HuH-7.5 (cell line): ENCODE measurements at places on chromosomes 3 and 15.
A peak's percentile ranks its signal among the peaks of the same experiment; 100 is the strongest.

DNA sequence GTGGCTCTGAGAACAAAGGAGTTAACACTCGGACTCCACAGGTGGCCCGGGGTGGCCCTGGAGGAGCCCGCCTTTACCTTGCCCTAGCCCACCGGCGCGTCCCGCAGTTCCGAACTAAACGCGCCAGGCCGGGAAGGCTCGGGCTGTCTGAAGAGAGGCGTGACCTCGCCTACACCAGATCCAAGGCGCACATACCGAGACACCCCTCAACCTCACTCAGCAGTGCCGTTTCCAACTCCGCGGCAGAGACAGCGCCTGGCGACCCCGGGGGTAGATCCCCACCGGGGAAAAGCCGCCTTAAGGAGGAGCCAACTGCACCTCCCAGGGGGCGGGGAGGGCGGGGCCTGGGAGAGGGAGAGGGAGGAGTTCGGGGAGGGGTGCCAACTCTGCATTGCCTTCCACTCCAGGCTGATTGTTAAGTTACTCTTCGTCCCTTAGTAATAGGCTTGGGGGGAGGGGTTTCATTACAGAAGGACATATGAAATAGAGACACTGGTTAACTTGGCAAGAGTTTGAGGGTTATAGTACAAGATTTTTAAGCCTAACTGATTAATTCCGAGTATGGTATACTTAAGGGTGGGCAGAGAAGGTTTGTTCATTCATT, at the start of gene DLG1:
Gene DLG1 (minus strand): TSS at position 272 of the 604 bp plus-strand sequence. CDS start 1,408 bp downstream, outside the sequence.
- peak; percentile 79 for DNase-seq

DNA sequence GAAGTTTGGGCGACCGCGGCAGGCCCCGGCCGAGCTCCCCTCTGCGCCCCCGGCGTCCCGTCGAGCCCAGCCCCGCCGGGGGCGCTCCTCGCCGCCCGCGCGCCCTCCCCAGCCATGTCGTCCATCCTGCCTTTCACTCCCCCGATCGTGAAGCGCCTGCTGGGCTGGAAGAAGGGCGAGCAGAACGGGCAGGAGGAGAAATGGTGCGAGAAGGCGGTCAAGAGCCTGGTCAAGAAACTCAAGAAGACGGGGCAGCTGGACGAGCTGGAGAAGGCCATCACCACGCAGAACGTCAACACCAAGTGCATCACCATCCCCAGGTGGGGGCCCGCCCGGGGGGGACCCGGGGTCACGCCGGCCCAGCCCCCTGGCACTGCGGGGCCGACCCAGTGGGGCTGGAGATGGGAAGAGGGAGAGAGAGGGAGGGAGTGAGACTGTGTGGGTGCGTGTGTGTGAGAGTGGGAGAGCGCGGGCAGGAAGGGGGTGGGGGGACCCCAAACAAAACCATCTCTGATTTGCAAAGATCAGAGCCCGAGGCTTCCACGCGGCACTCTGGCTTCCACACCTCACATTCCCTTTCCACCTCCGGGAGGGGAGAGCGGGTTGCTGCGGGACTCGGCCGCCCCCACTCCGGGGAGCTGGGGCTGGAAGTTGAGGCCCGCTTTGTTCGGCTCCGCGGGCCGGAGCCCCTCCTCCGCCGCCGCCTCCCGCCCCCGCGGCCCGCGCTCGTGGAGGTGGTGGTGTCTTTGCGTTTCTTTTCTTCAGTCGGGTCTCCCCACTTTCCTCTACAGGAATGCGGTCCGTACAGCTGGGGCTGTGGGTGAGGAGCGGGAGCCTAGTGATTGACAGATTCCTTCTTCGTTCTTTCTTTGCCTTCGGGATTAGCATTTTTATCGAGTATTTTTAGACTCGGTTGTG, 898 bp downstream of the SMAD3 start:
- DNase-seq, result peak; percentile 52

GRCh38 chr3:128515967-128516366, 23.0 kb upstream of the GATA2 start:
- DNase-seq, result no peak

DNA sequence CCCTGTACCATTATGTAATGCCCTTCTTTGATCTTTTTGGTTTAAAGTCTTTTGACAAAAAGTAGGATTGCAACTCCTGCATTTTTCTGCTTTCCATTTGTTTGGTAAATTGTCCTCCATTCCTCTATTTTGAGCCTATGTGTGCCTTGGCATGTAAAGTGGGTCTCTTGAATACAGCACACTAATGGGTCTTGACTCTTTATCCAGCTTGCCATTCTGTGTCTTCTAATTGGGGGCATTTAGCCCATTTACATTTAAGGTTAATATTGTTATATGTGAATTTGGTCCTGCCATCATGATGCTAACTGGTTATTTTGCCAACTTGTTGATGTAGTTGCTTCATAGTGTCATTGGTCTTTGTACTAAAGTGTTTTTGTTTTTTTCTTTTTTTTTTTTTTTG, 32.4 kb downstream of the CMC1 start:
- no peak for DNase-seq

DNA sequence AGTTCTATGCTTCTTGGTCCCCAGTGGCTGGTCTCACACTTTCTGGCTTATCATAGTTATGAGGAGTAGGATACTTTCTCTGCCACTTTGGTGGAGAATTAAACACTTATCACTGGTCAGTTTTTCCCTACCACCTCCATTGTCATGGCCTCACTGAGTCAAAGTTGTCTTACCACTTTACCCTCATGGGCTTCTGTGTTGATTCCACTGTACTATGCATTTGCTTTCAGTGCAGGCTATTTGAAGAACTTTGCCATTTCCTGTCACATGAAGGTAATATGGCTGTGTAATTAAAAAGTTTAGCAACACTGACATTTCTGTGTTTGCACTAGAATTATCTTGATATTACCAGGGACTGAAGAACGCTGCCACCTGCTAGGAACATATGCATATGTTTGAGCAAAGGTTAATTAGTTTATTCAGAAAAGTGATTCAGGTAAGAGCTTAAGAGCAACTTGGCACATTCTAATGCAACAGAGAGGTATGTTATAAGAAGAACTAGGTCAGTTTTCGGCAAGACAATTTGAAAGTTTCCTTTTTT, 377.3 kb downstream of the PDCD6IP start:
- no peak for DNase-seq

GRCh38 chr3:142998439-142998838, 2.9 kb upstream of the U2SURP start:
- DNase-seq, result no peak

- DNase-seq, result peak; percentile 51
Measured at GRCh38 chr3:53846134-53846850, at the start of the genes CHDH and IL17RB. Gene CHDH, minus strand, starts transcription at chr3:53846419. Its CDS starts 22,411 bp downstream, at chr3:53824008. Gene IL17RB, plus strand, starts transcription at chr3:53846568. Its CDS starts 21 bp downstream, at chr3:53846589.

GRCh38 chr3:49609314-49609713, 55.0 kb downstream of the BSN start:
- DNase-seq, result no peak

- no peak for DNase-seq
Measured at GRCh38 chr3:127715532-127715931, 42.8 kb downstream of the ABTB1 start.

DNA sequence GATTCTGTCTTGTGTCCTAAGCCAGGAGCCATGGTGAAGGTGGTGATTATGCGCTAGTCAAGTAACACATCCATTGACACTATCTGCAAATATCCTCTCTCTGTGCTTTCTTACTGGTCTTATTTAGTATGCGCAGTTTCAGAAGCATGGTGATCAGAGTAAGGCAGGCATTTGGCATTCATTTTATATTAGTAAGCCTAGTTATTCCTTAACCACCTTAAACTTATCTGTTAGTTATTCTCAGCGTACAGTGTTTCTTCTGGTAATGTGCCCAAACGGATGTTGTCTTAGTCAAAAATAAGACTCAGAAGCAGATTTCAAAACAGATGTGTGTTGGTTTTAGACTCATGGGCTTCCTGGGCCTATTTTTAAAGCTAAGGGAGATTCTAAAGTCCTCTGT, 329.2 kb downstream of the GRM7 start:
- no peak for DNase-seq

DNA sequence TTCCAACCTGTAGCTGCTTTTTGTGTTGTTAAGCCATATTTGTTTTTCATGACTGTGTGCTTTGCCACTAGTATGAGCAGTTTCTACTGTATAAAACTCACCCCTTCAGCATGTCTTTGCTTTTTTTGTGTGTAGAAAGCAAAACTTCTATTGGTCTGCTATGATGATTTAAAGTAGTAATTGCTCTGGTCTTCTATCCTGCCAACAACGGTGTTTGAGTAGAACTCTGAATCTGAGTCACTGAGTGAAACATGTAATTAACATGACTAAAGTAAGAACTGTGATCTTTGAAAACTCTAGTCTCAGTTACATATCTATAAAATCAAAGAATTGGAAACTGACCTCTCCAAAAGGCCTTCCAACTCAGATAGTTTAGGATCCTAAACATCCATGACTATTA, 133.6 kb downstream of the TPRG1 start:
- no peak for DNase-seq

- no peak for DNase-seq
Measured at GRCh38 chr3:13235079-13235478, 161.8 kb upstream of the IQSEC1 start.

GRCh38 chr3:146345900-146346299, 95.0 kb upstream of the PLSCR4 start:
- DNase-seq, result no peak

DNA sequence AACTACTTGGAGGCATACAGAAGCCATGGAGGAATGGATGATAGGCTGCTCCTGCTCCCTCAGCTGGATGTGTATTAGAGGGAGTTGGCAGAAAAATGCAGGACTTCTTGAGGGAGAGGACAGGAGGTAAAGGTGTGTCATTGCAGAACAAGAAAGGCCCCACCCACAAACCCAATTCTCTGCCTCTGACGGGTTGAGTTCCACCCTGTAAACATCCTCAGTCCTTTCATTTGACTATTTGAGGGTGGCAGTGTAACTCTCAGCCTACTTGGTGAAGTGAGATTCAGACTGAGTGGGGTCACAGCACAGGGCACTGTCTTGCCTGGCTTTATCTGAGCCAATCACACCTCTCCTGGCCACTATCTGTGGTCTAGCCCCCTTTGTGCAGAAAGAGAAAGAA, at the start of gene TPRG1:
Gene TPRG1 (plus strand): TSS at position 265 of the 400 bp plus-strand sequence. CDS start 35,414 bp downstream, outside the sequence.
- no peak for DNase-seq

DNA sequence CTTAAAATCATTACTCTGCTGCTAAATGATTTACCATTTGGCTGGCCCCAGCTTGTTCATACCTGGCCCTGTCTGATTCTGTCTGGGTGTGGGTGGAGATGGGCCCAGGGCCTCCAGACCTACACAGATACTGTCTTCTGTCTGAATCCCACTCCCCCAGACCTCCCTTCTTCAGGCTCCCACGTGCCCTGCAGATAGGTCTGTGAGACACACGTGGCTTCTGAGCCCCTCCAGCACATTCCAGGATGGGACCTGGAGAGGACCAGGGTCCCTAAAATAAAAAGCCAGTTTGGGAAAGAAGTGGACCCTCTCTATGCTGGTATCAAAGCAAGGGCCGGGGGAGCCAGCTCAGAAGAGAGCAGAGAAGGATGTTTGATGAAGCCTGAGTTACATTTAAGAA, 14.6 kb upstream of the CEMIP start:
- DNase-seq, result no peak

- DNase-seq, result no peak
Measured at GRCh38 chr3:172536993-172537419, 13.8 kb upstream of the TNFSF10 start.

GRCh38 chr3:186193534-186194450, 84.9 kb upstream of the ETV5 start:
- no peak for DNase-seq

GRCh38 chr3:2810723-2811122, 299.5 kb downstream of the IL5RA start:
- peak; percentile 12 for DNase-seq

DNA sequence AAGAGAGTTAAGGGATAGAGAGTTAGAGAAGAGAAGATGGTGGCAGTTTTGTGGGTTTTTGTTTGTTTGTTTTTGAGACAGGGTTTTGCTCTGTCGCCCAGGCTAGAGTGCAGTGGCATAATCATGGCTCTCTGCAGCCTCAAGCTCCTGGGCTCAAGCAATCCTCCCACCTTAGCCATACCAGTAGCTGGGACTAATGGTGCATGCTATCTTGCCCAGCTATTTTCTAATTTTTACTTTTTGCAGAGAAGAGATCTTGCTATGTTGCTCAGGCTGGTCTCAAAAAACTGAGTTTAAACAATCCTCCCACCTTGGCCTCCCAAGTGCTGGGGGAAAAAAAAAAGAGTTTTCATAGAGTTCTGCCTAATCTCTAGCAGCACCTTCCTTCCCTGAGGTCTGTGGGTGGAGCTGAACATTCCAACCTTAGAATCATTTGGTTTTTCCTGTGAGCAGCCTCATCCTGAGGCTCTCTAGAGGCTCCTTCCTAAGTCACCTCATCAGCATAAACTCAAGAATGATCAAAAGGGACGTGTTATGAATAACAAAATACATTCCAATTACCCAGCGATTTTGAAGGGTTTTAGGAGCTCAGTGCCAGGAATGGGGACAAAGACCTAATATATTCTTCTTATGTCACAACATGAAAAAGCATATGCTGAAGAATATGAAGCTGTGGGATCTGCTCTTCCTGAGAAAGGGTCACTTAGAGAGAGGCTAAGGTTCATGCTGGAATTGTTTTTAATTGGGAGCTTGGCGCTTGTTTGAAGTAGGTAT, 180.6 kb downstream of the LSAMP start:
- no peak for DNase-seq

GRCh38 chr3:159185443-159186050, 383.7 kb downstream of the MFSD1 start:
- DNase-seq, result no peak

GRCh38 chr3:104717828-104718196, 648.9 kb upstream of the ALCAM start:
- no peak for DNase-seq

- DNase-seq, result no peak
Measured at GRCh38 chr3:45464336-45465170, 76.2 kb downstream of the LARS2 start.

GRCh38 chr15:41337631-41338522, 5.2 kb downstream of the NUSAP1 start:
- DNase-seq, result no peak

GRCh38 chr15:74209997-74210671, 7.5 kb upstream of the STRA6 start:
- no peak for DNase-seq

DNA sequence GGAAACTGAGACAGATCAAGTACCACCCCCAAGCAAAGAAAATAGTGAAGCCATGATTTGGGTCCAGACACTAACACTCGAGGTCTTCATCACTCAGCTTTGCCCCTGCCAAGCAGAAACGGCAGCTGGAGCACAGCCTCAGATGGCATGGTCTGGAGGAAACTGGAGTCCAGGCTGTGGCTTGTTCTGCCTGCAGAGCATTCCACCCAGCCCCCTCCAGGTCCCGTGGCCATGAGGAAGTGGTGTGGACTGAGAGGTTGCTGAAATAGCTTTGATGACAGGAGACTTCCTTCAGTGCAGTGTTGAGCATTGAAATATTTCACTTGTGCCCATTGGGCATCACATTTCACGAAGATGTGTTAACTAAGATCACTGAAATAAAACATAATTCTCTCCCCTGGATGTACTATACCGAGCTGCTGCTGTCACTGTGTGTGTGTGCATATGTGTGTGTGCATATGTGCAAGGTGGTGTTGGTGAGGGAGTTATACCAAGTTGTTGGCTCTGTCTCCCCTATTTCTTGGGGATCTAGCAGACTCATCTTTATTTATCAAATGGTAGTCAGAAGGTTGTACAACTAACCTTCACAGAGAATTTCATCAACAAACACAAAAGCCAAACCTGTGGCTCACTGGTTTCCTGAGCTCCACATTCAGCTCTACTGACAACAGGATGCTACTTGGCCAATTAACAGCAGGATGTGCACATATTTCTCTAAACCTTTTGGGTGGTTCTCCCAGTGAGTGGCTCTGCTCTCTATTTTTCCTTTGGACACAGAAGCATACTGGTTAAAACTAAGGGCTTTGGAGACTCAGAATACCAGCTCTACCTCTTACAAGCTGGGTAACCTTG, 660.1 kb upstream of the CFAP20DC start:
- DNase-seq, result no peak
